ENCODE measurements at places on chromosomes 3 and 15.
A peak's percentile ranks its signal among the peaks of the same experiment; 100 is the strongest.

- DNase-seq: no peak
Observed at GRCh38 chr15:37682304-37682703, 252.1 kb upstream of the TMCO5A start.

GRCh38 chr3:20924646-20925385 is 738.8 kb upstream of the SGO1 start:
- no peak for DNase-seq

DNA sequence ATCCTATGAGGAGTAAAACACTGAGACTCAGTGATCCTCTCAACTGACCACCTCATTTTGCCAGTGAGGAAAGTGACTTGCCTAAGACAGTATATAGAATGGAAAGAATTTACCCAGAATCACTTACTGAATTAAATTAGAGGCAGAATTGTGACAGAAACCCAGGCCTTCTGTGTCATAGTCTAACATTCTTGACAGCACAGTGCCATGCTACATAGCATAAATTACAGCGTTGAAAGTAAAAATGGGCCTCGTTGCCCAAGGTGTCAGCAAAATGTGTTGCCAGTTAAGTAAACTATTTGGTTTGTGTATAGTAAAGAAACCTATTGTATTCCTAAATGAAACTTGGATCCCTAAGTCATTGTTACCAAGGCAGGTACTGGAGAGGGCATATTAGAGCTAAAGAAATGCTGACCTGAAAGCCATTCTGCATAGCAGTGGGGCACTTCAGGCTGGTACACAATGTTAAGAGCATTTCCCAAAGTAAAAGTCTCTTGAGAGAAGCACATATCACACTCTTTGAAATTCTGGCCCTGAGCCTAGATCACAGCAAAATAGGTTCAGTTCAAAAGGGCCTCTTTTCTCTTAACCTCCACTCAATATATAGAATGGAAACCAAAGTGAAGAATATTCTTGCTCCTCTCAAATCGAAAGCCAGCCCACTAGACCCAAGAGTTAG is 53.8 kb downstream of the HMG20A start:
- no peak for DNase-seq

GRCh38 chr15:73142802-73143762 is 90.8 kb downstream of the NEO1 start:
- DNase-seq: no peak

- no peak for DNase-seq
Observed at GRCh38 chr3:152676810-152677379, 158.0 kb upstream of the P2RY1 start.

DNA sequence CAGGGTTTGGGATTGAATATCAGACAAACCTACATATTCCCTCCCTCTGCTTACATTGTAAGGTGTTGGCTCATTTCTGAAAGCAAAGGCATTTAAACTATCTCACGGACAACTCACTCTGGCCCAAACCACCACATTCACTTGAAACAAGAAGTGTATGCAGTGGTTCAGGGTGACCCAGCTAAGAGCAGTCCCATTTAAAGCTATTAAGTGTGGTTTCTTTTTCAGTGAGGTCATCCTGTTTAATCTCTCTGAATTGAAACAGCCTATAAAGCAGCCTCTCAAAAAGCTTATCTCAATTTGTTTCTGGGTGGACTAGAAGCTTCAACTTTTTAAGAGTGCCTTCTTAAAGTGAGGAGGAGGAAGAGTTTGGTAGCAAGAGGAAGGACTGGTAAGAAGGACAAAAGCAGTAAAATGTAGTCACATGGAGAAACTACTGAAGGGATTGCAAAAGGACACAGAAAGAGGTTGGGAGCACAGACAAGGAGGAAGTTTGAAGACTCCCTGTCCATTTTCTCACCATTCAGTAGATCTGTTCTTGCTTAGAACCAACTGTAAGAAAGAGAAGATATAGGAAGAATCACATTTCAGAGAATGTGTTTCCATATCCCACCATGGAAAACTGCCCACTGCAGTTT is 151.6 kb downstream of the TMCO5A start:
- DNase-seq: no peak

DNA sequence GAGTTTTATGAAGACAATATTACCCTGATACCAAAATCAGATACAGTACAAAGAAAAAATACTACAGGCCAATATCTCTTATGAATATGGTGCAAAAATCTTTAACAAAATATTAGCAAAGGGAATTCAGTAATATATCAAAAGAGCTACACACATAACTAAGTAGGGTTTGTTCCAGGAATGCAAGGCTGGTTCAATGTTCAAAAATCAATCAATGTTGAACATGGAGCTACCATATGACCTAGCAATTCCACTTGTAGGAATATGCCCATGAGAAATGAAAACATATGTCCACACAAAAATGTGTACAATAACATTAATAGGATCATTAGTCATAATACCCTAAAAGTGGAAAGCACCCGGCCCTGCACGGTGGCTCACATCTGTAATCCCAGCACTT is 7.8 kb downstream of the OCA2 start:
- DNase-seq: no peak

- DNase-seq: no peak
Observed at GRCh38 chr15:63089260-63090043, 32.2 kb upstream of the LACTB start.

GRCh38 chr3:16849229-16849628 is 35.5 kb upstream of the PLCL2 start:
- DNase-seq: no peak

DNA sequence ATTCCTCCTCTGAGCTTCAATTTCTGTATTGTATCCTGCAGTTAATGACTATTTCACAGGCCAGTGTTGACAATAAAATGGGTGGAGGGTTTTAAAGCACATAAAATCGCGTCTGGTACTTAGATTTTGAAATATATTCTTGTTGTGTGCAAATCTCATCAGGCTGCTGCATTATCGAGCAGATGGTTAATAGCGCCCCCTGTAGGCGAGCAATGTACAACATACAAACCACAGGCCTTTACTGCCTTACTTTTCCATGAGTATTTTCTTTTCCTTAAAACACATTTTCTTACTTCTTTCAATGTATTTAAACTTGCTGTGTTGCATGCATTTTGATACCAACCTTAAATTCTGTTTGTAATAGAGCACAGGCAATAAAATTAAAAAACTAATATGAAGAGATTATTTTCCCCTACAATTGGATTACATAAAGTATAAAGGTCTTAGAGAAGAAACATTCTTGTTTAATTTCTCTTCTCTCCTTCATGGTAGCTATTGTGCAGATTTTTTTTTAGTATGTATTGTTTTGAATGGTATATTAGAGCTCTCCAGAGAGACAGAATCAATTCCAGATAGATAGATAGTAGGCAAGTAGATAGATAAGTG is 608.4 kb downstream of the CADM2 start:
- peak; percentile 35 for DNase-seq

- no peak for DNase-seq
Observed at GRCh38 chr3:194042927-194043326, 93.0 kb upstream of the HES1 start.

DNA sequence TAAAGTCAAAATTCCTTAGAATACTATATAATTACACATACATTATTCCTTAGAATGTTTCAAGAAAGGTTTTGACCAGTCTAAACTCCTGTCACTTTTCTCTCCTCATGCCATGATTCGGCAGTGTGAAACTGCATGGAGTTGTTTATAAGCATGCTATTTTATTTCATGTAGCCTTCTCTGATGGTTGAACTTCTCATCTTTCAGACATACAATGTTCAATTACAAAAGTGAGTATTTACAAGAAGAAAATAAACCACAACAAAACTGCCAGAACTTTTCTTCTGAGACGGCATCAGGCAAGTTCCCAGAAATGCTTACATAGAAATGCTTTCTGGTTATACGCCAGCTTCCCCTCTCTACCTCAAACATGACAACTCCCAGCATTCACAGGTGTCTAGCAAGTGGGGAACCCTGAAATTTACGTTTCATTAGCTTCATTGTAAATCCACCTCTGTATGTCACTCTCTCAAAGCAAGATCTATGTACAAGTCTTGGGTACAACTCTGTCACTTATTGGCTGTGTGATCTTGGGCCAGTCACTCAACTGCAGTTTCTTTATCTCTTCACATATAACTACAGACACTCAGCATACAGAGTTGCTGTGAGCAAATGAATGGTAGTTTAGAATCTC is 42.7 kb downstream of the HDGFL3 start:
- DNase-seq: no peak

GRCh38 chr3:31979001-31979697 is 1.9 kb downstream of the OSBPL10 start:
- no peak for DNase-seq

- DNase-seq: no peak
Observed at GRCh38 chr3:107222907-107223306, 154.3 kb upstream of the CCDC54 start.

DNA sequence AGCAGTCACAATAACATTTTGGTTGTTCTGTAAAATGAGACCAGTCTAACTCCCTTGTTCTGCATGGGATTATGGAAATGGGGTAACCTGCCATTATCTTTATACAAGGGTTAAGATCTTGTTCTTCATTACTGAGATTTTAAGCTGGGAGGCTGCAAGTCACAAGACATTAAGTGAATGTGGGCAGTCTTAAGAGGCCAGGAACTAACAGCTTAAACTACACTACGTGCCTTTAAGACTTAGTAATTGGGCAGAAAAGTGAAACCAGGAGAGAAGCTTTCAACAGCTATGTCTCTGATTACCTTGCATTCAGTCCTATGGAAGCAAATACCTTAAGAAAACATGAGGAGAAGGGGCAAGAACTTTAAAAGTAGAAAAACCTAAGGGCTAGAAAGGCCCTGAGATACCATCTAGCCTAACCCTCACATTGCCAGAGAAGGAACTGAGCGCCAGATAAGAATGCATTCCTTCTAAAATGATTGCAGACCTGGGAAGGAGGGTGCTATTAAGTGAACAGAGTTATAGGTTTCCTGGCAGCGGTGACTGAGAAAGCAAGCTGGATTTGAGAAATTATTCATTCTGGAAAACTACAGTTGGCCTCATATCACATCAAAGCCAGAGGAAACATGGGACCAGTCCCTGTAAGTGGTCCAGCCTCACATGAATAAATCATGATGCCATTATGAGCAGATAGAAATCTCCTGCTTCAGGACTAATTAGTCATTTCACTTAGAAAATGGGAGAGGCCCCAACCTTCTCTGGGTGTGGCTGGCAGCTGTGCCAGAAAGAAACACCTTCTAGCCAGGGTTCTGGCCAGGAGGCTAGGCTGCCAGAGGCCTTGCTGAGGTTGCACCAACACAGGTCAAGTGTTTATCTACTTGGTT is 32.9 kb downstream of the DAPK2 start:
- DNase-seq: no peak

DNA sequence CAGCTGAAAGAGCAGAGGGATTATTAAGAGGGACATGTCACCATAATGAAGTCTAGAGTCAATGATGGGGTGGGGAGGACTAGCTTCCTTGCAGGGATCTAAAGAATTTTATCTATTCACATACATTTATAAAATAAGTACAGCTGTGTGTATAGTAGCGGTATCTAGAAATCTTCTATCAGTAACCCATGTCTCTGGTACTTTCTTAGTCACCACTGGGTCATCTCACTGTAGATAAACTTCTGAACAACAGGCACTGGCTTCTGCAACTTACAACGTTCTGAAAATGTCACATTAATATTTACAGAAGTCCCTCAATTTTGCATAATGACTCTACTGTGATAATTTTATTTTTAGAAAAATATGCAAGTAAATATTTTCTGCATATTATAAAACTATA is 401.7 kb downstream of the TBC1D5 start:
- DNase-seq: no peak

All from NCI-H1417 treated with DMSO at 0.1 percent for 48 hours (cell line).